ENCODE measurements at places on chromosomes 3 and 15.

GRCh38 chr15:38048001-38048455 is 113.6 kb downstream of the TMCO5A start:
- DNase-seq = no peak

- no peak for DNase-seq
These were observed 151.1 kb upstream of the HES1 start for GRCh38 chr3:193984876-193985275.

- peak; percentile 61 for DNase-seq
These were observed 848 bp upstream of the CADPS start for GRCh38 chr3:62876064-62876463.

DNA sequence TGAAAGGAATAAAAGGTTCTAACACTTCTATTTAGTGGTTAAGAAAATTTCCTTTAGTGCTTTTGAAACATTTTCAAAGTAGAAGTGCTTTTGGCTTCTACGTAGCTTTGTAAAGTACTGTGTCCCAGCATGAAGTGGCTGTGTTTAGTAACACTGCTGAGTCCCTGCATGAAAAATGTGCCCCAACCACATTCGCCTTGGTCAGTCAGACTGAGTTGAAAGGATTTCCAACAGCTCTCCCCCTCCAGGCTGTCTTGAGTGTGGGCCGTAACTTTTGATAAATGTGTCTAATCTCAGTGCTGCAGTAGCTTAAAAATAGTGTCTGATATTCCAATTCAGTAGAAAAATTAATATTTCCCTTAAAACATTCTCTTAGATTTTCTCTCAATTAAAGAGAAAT is 115.0 kb downstream of the NR1D2 start:
- DNase-seq = peak; percentile 65

GRCh38 chr3:126546549-126547239 is 12.0 kb downstream of the C3orf22 start:
- no peak for DNase-seq

GRCh38 chr3:184801241-184801785 is 10.7 kb upstream of the VPS8 start:
- no peak for DNase-seq

GRCh38 chr15:71259866-71260265 is 144.6 kb downstream of the THSD4 start:
- DNase-seq = no peak

GRCh38 chr3:50405249-50405648 is 45.9 kb upstream of the TMEM115 start:
- peak; percentile 34 for DNase-seq

- DNase-seq = no peak
These were observed 97.2 kb downstream of the DGKG start for GRCh38 chr3:186264608-186265400.

DNA sequence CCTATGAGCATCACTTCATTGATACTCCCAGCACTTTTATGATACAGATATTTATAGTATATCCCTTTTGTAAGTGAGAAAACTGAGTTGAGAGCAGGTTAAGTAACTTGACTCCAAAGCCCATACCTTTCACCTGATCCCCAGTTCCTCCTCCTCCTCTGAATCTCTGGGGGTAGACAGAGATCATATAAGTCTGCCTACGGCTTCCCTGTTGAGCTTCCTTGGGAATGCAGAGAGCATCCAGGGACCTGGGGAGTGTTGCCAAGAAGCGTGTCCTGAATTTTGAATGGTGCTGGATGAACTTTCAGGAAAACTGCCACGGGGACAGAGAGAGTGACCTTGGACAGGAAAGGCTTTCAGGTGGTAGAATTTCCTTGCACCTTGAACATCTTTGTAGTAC is 268.5 kb downstream of the LRTM1 start:
- no peak for DNase-seq

DNA sequence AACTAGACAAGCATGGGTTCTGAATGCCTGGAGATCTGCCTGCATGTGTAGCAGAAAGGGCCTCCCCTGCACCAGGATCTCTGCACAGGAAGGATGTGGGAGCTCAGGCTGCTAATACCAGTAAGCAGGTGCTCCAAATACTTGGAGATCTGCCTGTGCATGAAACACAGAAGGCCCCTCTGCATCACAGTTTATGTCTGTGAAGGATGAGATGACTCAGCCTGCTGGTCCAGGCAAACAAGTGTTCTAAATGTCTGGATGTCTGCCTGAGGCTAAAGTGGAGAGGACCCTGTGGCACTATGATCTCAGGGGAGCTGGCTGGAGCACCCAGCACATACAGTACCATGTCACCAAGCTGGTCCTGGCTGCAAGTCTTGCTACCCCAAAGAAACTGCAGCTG is 678.8 kb downstream of the MCTP2 start:
- DNase-seq = no peak

DNA sequence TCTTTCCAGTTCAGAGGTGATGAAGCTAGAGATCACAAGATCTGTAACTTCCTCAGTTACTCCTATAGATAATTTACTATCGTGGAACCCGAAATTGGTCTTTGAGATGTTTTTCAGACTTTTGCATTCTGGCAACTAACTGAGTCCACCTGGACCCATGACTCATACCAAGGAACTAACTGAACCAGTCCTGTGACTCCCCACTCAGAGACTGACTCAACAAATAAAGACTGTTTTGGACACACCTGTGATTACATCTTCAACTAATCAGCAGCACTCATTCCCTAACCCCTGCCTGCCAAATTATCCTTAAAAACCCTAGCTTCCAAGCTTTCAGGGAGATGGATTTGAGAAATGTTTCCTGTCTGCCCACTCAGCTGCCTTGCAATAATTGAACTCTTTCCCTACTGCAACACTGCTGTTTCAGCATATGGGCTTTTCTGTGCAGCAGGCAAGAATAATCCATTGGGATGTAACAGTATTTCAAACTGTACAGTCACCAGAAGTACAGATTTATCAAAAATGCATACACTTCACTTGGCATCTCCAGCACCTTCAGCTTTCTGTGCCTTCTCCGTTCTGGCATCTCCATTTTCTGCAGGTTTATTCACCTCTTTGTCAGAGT is 57.7 kb downstream of the GATM start:
- no peak for DNase-seq

DNA sequence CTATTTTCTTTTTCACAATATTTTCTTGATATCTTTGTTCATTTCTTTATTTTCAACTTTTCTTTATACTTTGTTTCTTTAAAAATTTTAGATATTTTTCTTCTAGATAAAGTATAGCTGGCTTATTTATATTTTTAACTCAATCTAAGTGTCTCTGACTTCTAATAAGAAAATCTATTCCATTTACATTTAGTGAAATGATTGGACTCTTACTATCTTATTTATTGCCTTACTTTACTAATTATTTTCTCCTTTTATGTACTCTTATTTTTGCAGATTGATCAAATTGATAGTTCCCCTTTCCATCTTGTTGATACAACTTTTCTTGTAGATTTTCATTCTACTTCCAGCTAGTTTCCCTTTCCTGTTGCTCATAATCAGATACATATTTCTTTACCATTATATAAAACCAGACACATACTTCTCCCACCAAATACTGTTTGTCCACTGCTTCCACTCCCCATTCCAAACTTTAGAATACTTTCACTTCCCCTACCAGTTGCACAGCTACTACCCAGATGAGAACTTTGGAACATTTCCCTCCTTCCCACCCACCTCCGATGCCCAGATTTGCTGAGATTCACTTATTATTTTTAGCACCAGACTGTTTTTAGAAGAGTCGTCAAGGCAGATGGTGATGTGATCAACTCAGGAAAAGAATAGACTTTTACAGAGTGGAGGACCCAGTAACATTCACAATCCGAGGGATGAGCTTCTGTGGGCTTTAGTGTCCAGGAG is 151.5 kb downstream of the LIPC start:
- no peak for DNase-seq

GRCh38 chr15:90075420-90076289 is 26.6 kb downstream of the IDH2 start:
- no peak for DNase-seq

DNA sequence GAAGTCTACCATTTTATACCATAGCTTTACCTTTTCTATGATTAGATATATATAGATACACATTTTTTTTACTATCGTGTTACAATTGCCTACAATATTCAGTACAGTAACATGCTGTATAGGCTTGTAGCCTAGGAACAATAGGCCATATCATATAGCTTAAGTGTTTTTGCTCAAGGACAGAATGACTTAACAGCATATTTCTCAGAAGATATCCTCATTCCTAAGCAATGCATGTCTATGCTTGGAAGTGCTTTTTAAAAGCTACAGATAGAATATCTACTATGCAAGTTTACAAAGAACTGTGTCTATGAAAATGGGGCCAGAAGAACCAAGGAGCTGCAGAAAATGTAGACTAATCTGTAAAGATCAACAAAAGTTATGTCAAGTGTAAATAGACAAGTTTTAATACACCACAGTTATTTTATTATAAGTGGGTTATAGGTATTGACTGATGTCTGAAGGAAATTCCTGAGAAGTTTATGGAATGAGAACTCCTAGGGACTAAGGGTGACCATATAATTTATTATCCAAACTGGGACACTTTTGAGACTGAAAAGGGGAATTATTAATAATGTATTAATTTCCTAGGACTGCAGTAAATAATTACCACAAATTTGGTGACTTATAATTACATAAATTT is 138.7 kb upstream of the TGFBR2 start:
- peak; percentile 63 for DNase-seq

DNA sequence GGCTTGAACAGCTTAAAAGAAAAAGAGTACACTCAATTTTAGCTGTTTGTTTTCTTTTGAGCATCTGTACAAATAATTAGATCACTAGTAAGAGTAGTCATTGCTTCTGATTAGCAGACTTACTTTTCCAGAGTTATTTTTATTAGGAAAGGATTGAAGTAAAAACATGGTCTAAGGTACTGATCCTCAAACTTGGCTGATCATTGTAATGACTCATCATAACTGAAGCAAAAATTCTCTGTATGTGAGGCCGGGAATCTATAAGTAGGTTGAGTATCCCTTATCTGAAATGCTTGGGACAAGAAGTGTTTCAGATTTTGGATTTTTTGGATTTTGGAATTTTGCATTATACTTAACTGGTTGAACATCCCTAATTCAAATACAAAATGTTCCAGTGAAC is 12.4 kb downstream of the NMD3 start:
- no peak for DNase-seq

- DNase-seq = peak; percentile 97
These were observed 75.7 kb downstream of the ITGB5 start for GRCh38 chr3:124811436-124811835.

DNA sequence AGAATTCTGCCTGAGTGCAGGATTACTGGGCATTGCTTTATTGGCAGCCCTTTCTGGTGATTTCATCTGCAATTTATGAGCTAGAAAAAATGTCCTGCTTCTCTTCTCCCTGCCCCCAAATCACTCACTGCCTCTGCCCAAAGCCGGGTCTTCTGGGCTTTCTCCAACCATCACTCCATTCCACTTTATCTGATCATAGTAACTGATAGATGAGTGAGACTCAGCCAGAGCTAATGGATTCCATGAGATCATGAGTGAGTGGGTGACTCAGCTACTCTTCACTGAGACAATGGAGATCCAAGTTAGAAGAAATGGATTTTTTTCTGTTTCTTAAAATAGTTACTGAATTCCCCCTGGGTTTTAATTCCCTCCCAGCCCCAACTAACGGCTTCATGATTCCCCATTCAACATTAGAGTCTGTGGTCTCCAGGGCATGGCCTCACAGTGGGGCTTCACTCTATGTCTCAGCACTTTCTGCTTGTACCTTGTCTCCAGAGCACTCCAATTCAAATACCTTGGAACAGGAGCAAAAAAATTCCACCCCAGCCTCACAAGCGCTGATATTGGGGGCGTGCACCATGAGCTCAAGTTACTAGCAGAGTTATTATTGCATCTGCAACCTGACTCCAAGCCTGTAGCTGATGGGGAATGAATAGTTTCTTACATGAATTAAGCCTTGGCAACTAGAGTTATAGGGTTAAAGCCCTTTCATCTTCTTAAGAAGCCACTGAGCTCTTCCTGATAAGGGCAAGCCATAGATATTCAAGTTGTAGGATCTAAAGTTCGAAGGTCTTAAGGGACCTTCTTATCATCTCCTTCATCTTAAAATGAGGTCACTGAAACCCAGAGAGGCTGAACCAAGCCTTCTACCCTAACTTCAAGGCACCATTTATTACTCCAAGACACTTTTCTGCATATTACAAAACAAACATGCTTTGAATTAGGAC is 85.9 kb downstream of the AGBL1 start:
- DNase-seq = peak; percentile 1

GRCh38 chr15:100788418-100789105 is 91.1 kb upstream of the ALDH1A3 start:
- DNase-seq = no peak

DNA sequence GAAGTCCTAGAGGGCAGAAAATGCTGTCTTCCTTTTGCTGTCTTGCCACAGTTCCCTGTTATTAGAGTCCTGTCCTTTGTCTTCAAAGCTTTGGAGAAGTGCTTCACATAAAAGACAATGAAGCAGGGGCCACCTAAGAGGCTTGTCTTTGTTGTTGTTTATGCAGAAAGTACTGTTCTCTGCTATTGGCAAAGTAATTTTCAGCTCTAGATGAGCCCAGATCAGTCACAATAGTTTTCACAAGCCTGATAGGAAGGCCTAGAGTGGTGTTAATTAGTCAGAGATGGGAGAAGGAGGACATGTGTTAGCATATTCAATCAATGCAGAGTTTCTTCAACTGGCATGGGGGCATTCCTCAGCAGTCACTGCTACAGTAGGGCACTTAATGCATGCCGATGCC is 300.0 kb downstream of the PTPRG start:
- DNase-seq = no peak

GRCh38 chr3:59469948-59470723 is 420.3 kb upstream of the CFAP20DC start:
- peak; percentile 32 for DNase-seq
